ENCODE measurements at places on chromosomes 1 and 21. TPM values are rescaled to one million over a fixed set of nuclear protein-coding genes. Genes with fewer than 3 reads are reported as not detected.

GRCh38 chr1:62077821-62078220 lies 116.8 kb upstream of the L1TD1 start:
- DNase-seq, result no peak
- H3K27ac ChIP-seq, result no peak overlapping the region
- no peaks in the 10 kb centered on the region for H3K36me3 ChIP-seq
- H3K4me3 ChIP-seq, result no peak overlapping the region
- H3K4me1 ChIP-seq, result no peaks in the 10 kb centered on the region

DNA sequence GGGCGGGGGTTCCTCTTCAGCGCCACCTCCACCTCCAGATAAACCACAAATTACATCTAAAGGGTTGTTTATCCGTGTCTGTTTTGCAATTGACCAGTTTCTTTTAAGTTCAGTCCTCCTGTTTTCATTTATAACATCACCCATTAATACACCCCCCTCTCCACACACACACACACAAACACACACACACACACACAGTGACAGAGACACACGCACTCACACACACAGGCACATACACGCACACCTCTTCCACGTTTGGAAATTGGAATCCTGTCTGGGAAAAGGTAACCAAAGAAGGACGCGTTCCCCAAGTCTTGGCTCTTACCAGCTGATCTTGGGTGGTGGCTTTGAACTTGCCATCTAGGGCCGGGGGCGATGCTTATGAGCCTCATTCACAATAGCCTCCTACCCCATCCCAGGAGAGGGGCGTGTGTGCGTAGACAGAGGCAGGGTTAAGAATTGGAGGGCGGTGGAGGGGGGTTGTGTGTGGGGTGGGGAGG lies 442 bp upstream of the CSMD2 start:
- DNase-seq, result no peak
- H3K4me1 ChIP-seq, result peaks cover 8% of the 10 kb centered on the region
- no peak overlapping the region for H3K4me3 ChIP-seq

DNA sequence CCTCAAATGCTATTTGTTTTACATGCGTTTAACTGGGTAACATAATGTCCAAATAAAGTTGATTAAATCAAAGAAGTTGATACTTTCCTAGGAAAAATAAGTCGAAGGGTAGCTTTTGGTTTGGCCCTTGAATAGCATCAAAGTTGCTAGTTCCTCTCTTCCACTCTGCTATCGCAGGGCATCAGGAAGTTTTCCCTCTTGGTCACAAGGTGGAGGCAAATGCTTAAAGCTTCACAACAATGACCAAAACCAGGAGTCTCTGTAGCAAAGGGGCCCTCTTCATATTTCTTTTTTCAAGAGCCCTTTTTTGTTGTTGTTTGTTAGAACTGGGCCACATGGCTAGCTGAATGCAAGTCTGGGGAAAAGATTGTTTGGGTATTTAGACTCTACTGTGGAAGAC lies 668.4 kb downstream of the KCNT2 start:
- H3K36me3 ChIP-seq, result no peaks in the 10 kb centered on the region
- no peak overlapping the region for H3K27ac ChIP-seq
- DNase-seq, result no peak
- H3K4me3 ChIP-seq, result no peak overlapping the region
- no peaks in the 10 kb centered on the region for H3K27me3 ChIP-seq
- no peaks in the 10 kb centered on the region for H3K4me1 ChIP-seq

- H3K27ac ChIP-seq, result no peak overlapping the region
- DNase-seq, result no peak
- H3K4me3 ChIP-seq, result no peak overlapping the region
Observed at GRCh38 chr1:70586046-70586445, 175.0 kb downstream of the CTH start.

SERINC2 gene
- 0.16 TPM for total RNA-seq

Measured in activated CD8-positive, alpha-beta T cell treated with anti-CD3 and anti-CD28 coated beads for 36 hours (primary cell).